COR-L47 (cell line): ENCODE measurements at places on chromosomes 3 and 15.
A peak's percentile ranks its signal among the peaks of the same experiment; 100 is the strongest.

DNA sequence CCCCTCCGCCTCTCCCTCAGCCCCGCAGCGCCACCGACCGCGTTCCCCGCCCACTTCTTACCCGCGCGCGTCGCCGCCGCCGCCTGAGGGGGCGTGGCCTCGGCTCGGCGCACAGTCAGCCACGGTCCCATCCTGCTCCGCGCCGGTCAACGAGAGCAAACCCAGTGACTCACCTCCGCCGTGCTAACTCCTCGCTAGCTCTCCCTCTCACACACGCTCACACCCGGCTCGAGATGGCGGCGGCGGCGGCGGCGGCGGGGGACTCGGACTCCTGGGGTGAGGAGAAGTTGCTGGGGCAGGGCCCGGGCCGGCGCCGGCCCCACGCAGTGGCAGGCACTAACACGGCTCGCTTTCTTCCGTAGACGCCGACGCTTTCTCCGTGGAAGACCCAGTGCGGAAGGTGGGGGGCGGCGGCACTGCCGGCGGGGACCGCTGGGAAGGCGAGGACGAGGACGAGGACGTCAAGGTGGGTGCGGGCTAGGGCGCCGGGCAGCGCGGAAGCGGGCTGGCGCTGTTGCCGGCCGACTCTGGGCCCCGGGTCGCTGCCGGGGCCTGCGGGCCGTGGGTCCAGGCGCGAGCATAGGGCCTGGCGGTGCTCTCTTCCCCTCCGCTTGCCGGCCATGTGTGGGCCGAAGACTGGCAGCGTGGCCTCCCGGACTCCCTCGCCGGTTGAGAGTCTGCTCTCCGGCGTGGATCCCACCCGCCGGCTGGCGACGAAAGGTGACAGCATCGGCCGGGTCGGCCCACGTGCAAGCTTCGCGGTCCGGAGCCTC, at the start of gene EIF3J:
Gene EIF3J (plus strand): TSS at position 186 of the 773 bp plus-strand sequence. CDS start 48 bp downstream, at position 234.
- DNase-seq: peak; percentile 95

DNA sequence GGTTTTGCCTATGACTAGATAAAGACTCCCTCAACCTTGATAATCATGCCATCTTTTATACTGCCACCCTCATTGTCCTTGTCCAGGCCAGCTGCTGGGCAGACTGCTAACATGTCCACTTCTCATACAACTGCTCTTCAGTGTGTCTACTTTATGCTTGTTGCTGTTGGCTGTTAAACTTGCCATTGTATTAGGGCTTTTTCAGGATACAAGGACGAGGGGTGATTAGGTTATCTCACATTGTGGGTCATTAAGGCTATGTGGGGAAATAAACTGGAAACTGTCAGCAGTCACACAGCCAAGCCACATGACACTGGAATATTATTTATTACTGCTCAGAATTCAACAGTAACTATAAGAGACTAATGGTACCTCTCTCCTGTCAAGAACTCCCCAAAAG, 36.1 kb downstream of the STARD9 start:
- DNase-seq: no peak

DNA sequence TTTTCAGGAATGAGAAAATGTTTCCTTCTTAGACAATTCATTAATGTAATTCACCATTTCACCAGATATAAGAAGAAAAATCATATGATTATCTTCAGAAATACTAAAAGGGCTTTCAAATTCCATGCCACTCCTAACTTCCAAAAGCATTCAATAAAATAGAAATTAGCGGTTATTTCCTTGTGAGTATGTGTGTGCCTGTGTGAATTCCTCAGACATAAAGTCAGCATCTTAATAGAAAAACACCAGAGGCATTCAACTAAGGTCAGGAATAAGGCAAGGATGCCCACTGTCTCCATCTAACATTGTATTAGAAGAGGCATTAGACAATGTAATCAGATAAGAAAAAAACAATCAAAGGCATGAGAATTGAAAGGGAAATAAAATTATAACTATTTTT, 88.4 kb downstream of the PLCH1 start:
- DNase-seq: no peak

GRCh38 chr3:119276680-119277079, 17.5 kb upstream of the ARHGAP31 start:
- no peak for DNase-seq

- DNase-seq: no peak
These were observed 33.3 kb downstream of the TM4SF18 start for GRCh38 chr3:149299938-149300801.

GRCh38 chr3:123488645-123489347, 39.9 kb upstream of the ADCY5 start:
- DNase-seq: no peak

DNA sequence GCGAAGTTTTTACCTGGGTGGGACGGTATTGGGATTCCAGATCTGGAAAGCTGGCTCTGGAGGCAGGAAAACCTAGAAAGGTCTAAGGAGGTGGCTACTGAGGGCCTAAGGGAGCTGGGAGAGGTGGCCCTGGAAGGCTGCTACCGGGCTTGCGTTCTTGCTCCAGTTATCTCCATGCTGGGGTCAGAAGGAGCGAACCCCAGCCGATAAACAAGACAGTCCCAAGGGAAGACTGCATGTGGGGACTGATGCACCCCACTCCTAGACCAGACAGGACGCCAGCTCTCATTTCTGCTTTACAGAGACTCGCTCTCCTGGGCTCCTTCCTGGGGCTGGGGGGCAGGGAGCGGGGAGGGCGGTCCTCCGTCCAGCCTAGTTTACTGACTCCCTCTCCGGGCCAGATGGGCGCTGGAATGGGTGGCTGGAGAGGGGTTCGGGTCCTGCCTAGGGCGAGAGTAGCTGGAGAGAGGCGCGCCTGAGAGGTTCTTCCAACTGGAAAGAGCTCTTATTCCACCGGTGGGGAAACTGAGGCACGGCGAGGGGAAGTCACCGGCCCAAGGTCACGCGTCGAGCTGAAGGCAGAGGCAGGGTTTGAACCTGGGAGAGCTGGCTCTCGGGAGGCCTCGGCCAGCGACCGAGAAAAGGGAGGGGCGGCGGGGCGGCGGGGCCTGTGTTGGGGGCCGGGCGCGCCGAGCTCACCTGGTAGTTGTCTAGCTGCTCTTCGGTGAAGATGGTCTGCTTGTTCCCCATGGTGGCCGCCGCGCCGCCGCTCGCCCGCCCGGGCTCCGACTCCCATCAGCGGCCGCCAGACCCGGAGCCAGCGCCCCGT, 565 bp downstream of the CIB2 start:
- no peak for DNase-seq

GRCh38 chr3:22216601-22217000, 465.6 kb upstream of the ZNF385D start:
- no peak for DNase-seq

DNA sequence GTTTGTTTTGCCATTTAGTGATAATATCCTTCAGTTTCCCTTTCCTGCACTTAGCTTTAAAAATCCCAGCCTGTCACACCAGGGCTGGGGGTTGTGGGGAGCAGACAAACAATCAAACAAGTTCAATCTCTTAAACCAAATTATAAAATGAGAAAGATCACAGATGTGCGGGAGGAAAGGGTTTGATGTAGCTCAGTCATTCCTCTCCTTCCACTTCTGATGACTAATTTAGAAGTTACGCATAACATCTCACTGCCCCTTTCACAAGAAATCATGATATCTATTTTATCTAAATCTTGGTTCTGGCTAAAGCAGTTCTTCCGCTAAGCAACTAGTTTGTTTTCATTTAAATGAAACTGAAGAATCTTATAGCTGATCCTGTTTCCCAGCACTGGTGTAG, 34.1 kb upstream of the ATG7 start:
- DNase-seq: no peak

GRCh38 chr15:31106495-31107300, 5.2 kb upstream of the TRPM1 start:
- DNase-seq: no peak

DNA sequence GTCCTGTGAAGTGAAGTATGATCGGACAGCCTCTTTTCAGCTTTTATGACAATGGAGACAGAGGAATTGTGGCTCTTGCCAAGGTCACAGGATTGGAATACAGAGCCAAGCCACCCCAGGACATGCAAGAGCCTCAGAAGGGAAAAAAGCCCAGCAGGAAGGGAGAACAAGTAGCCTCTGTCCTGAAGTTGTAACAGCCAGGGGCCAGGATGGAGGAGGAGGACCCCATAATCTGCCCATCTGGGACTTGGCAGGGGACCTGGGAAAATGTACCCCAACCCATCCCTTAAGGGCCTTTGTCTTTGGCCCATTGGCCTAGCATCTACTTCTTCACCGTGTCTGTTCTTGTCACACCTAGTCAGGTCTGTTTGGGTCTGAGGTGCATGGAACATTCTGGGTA, 60.4 kb upstream of the POLG start:
- no peak for DNase-seq

DNA sequence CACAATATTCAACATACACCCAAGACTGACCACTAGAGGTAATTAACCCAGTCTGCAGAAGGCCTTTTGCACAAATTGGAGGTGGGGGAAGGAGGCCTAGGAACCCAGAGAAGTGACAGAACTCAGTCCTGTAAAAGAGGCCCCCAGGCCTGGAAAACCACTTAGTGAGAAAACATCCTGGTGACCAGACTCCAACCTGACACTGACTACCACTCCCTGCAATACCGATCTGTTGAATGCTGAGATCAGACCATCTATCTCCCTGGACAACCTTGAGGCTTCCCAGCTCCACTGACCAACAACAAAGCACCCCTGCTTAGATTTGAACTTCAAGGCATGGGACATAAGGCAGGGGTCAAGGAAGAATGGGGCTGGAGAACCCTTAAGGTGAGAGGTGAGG, 261.9 kb upstream of the WNT5A start:
- DNase-seq: no peak

DNA sequence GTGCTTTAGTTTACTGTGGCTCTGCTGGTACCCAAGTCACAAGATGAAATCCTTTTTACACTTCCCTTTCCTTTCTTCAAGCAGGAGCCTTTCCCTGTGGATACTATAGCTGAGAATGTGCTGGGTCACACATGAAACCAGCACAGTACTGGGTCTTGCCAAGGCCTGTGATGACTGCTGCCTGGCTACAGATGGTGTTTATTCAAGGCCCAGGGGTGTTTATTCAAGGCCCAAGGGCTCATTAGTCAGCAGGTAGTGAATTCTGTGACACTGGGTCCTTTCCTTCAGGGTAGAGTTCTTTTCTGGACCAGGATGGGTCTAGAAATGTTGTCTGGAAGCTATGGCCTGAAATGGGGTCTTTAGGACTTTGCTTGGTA, 99.4 kb downstream of the SH3GL3 start:
- no peak for DNase-seq

- DNase-seq: no peak
These were observed 71.5 kb downstream of the SEMA5B start for GRCh38 chr3:122955916-122956692.

DNA sequence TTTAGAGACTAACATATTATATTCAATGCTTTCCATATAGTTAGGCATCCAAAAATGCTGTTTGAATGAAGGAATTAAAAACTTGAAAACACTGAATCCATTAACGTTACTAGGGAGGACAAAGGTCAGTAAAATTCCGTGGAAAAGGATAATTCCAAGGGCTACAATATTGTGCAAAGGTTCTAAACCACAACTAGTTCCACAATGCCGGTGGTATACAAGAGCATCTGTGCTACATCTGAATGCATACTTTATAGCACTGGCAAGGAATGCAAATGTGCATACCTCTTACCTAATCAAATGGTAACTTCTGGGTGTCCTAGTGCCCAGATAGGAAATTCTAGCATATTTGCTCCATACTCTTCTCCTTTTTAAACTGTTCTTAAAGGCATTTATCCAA, 2.2 kb downstream of the ICE2 start:
- DNase-seq: no peak

GRCh38 chr3:87771337-87772192, 287.2 kb downstream of the CGGBP1 start:
- DNase-seq: no peak

DNA sequence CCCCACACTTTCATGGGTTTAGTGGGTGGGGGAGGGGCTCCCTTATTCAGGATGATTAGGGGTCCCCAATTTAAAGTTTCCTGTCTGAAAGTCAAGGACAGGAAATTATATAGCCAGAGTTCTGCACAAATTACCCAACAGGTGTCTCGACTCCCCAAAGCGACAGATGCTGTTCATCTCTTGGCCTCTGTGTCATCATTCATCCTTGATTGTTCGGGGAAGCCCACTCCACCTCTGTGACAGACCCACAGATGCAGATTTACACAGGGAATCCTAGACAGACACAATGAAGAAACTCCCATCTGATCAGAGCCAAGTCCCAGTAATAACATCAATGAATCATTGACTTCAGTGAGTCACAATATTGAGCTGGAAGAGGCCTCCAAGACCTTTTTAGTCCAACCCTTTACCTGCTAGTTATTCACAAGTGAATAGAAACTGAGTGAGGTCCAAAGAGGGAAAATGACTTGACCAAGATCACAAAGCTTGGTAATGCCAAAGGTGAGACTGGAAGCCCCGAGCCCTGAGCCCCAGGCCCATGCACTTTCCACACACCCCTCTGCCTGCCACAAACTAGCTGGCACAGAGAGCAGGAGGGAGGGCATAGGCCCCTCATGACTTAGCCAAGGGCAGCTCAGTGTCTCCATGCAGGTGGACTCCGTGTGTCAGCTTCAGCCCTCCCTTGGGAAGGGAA, 7.9 kb upstream of the SRP14 start:
- no peak for DNase-seq

DNA sequence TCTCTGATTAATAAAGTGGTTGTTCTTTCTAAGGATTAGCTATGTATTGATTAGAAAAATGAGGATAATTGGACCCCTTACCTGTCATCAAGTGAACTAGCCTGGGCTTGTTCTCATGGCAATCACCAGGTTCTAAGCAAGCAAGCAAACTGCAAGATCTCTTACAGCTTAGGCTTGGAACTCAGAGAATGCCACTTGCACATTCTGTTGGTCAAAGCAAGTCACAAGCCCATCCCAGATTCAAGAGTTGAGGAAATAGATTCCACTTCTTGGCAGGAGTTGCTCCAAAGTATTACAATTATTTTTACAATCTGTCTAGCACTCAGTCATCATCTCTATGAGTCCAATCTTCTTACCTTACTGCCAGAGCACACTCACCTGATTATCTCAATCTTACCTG, 180.3 kb downstream of the SYNPR start:
- DNase-seq: no peak

DNA sequence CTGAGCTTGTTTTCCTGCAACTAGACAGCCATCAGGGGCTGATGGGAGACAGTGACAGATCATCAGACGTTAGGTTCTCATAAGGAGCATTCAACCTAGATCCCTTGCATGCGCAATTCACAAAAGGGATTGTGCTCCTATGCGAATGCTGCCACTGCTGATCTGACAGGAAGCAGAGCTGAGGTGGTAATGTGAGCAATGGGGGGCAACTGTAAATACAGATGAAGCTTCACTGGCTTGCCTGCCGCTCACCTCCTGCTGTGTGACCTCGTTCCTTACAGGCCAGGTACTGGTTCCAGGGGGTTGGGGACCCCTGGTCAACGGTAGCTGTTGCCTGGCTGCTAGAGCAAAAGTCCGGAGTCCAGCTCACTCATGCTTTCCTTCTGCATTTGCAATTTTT, 26.4 kb upstream of the KCNAB1 start:
- DNase-seq: peak; percentile 8

GRCh38 chr3:111923806-111924205, 55.0 kb upstream of the ABHD10 start:
- no peak for DNase-seq
